Large intestine (tissue), 12 donors: ENCODE measurements at places on chromosomes 7 and 10.

DNA sequence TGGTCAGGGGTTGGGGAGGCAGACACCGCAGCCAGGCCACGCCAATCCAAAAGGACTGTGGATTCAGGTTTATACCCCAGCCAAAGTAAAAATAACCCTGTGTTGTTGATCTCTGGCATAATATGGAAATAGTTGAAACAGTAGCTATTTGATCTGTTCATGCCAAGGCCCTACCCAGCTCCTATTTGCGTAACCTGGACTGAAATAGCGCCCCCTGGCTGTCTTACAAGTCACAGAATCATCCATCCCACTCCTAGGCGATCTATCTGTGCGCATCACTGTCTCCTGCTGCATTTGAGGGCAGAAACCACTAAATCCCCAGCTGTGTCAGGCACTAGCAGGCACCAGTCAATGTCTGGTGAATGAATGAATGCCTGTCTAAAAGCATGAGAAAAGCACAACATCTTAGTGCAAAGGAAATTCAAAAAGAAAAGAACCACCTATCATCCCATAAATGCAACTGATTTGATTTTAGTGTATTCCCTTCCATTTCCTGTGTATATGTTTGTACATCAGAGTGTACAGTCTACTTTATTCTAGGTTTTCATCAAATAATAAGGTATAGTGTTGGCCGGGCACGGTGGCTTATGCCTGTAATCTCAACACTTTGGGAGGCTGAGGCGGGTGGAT lies 160.0 kb downstream of the SLIT1 start:
- peak; percentile 42 for DNase-seq

DNA sequence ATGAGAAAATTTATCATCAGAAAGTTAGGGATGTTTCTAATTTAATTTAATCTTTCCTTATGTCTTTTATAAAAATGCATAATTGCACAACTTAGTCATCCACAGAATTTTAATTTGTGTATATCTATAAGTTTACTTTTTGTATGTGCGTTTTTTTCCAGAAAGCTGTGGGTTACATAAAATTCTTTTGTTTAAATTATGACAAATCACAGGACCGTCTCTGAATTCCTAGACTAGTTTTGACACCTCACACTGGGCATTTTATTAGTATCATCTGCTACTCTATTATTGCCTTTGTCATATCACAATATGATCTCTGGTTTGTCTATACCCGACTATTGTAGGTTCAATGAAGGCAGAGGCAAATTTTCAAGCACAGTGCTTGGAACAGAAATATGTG lies 482.4 kb upstream of the SEMA3D start:
- no peak for DNase-seq

GRCh38 chr10:48288661-48289060 lies 14.2 kb upstream of the FRMPD2 start:
- no peak for DNase-seq

DNA sequence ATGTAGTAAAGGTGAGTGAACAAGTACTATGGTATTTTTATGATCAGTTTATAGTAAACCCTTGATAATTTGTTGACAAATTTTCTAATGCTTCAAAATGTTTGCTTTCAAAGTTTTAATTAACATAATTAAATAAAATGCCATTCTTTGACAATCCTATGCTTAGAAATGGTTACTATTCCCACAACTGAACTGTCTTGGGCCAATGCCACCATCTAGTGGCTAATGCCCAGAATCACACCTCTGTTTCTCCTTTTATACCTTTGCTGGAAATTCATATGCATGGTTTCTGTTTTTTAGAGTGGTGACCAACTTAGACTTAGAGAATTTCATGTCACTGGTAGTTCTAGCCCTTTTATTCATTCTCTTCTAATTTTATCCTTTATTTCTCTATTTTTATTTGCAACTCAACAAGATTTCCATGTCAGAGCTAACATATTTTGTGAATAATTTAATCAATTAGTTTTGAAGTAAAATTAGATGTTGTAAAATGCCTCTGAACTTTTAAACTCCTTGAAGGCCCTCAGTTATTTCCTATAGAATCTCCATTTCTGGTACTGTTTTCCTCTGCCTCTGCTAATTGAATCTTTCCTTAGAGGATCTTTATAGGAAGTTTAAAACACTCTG lies 31.1 kb downstream of the PCGF5 start:
- peak; percentile 37 for DNase-seq

DNA sequence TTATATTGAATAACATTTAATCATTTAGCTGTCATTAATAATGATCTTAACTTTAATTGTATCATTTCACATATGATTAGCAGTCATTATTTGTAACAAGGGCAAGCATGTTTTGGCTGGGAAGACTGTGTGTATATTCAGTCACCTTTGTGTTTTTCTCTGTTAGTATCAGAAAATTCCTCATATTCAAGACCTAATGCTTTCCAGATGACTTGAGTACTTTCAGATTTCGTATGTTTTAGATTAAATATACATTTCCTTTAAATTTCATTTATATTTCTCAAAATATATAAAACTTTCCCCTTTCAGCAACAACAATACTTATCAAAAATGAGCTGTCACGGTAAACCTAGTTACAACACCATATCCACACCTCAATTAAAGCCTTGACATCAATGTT lies 6.3 kb upstream of the CACNA2D1 start:
- no peak for DNase-seq

- no peak for DNase-seq
Measured at GRCh38 chr10:121532292-121532864, 65.9 kb downstream of the FGFR2 start.

DNA sequence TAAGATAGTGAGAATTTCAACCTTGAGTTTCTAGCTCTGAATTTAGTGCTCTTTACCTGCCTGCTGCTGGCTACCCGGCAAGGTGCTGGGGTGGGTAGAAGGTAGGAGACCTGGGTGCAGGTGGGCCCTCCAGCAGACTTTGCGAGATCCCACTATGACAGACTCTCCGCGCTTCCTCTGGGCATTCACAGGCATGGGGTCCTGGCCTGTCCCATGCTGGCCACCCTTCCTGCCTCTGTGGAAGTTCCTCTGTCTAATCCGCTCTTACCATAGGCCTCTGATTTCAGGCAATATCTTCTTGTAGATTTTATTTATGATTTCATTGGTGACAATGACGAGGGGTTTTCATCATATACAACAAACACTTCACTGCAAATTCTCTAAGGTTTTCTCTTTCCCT lies 1.2 kb upstream of the WDFY4 start:
- DNase-seq = no peak

DNA sequence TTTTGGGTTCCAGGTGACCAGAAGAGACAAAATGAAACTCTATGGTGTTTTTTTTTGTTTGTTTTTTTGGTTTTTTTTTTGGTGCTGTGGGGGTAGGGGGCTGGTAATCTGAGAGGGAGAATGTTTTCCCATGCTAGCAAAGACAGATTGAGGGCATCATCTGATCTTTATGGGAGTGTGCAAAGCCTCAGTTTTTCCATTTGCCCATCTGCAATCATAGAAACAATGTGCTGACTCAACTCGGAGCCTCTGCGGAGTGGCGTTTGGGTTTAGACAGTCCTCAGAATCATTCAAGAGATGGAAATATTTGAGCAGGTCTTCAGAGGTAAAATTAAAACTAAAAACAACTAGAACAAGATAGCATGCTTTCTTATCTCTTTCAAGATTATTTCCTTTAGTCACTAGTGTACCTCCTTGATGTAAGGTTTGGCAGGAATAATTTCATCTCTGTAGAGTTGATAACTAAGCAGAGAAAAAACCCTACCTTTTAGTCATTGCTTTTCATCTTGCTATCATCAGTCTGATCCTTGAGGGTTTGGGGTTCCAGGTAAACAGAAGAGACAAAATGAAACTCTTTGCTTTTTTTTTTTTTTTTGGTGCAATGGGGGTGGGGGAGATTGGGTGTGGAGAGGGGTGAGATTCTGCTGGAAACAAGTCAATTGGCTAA lies 18.0 kb downstream of the CNNM2 start:
- DNase-seq = no peak

GRCh38 chr7:134910214-134910890 lies 76.0 kb upstream of the AGBL3 start:
- DNase-seq = peak; percentile 89

DNA sequence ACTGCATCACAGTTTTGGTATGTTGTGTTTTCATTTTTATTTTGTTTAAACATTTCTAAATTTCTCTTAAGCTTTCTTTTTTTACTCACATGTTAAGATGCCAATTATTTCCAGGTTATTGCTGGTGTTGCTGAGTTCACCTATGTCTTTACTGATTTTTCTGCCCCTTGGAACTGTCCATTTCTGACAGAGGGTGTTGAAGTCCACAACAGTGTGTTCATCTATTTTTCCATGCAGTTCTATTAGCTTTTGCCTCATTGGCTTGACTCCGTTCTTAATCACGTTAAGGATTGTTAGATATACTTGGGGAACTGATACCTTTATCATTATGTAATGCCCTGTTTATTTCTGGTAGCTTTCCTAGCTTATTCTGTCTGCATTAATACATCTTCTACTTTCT lies 158.0 kb upstream of the TCERG1L start:
- DNase-seq = no peak

GRCh38 chr7:144854839-144855424 lies 19.1 kb upstream of the TPK1 start:
- DNase-seq = no peak

DNA sequence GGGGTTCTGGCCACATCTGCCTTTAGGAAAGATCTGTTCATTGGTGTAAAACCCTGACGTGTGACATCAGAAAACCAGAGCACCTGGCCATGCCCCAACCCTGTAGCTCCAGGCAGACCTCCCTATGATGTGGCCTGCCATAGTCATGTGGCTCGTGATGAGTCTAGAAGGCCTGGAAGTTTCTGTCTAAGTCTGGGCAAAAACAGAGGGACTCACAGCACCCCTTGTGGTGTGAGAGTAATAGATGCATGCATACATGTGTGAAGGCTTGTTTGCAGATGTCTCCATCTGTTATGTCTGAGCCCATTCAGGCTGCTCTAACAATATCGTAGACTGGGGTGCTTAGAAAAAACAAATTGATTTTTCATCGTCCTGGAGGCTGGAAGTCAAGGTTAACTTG lies 309.3 kb downstream of the PAXIP1 start:
- no peak for DNase-seq

DNA sequence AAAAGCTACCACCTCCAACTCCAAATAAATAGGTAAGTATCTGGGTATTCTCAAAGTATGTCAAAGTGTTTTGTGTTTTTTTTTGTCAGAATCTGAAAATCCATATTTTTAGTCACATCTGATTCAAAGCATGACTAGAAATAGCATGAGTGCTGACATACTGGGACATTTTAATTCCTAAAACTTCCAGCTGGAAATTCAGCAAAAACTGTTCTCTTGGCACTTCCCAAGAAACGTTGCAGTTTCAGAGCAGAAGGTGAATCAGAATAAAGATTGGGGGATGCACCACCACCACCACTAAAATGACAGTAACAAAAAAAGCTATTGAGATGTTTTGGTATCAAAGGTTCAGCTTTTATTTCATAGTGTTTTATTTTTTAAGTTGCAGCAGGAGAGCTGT lies 724.6 kb upstream of the CELF2 start:
- no peak for DNase-seq

- DNase-seq = no peak
Measured at GRCh38 chr7:135269921-135270320, 36.3 kb downstream of the STRA8 start.

DNA sequence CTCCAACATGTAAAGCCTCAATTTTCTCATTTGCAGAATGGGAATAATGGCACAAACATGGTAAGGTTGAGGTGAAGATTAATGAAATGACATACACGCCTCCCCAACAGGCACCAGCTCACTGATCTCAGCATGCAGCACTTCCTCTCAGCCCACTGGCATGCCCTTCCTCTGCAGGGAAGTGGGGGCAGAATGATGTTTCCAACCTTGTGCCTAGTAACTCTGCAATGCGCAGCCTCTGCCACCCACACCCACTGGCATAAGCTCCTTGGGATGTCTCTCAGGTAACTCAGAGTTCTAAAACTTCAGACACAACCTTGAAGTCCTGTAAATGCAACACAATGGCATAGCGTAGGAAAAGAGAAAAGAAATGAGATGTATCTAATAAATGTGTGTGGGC lies 540.7 kb downstream of the HTR7 start:
- no peak for DNase-seq

- DNase-seq = peak; percentile 38
Measured at GRCh38 chr7:24858108-24858977, 101.1 kb upstream of the GSDME start.

- DNase-seq = peak; percentile 43
Measured at GRCh38 chr10:96789571-96790108, 42.5 kb upstream of the LCOR start.

GRCh38 chr10:17386616-17387075 lies 67.7 kb downstream of the ST8SIA6 start:
- no peak for DNase-seq

DNA sequence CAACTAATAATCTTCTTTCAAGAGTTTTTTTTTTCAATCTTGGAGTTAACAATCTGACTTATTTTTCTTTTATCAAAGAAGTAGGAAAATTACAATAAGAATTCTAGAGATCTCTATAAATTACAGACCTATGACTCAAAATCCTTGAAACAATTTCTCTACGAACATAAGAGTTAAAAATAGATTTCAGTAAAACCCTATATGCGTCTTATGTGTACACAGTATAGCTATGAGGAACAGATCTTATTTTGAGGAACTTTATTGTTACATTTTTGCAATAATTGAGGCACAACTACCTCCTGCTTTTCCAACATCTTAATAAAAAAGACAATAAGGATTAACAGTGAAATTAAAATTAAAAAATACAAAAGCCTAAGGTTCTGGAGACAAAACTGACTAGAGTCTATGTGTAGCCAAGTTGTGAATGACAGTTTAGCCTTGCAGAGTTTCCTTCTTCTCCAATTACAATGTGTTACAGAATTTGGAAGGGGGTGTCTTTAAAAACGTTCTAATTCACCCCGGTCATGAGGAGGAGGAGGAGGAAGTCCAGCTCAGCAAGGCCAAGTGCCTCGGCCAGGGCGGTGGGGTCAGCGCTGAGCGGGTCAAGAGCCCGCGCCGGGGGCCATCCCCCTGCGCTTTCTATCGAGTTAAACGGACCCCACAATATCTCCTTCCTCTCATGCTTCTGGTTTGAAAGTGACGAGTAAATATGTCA lies 40.5 kb downstream of the AMZ1 start:
- DNase-seq = no peak

GRCh38 chr7:155448632-155449007 lies 9.3 kb upstream of the EN2 start:
- no peak for DNase-seq

- DNase-seq = no peak
Measured at GRCh38 chr7:98729121-98729520, 112.0 kb downstream of the NPTX2 start.

GRCh38 chr7:56290548-56290947 lies 174.3 kb upstream of the NUPR2 start:
- DNase-seq = no peak

DNA sequence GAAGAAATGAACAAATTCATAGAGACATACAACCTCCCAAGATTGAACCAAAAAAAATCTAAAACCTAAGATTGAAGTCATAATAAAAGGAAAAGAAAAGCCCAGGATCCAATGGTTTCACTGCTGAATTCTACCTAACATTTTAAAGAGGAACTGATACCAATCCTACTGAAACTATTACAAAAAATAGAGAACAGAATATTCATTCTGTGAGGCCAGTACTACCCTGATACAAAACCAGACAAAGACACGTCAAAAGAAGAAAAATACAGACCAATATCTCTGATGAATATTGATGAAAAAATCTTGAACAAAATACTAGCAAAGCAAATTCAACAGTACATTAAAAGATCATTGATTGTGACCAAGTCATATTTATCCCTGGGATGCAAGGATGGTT lies 128.5 kb upstream of the STEAP1 start:
- DNase-seq = no peak

GRCh38 chr7:107614425-107614824 lies 34.4 kb downstream of the BCAP29 start:
- DNase-seq = no peak
